ENCODE measurements at places on chromosomes 12 and 14.
A peak's percentile ranks its signal among the peaks of the same experiment; 100 is the strongest.

DNA sequence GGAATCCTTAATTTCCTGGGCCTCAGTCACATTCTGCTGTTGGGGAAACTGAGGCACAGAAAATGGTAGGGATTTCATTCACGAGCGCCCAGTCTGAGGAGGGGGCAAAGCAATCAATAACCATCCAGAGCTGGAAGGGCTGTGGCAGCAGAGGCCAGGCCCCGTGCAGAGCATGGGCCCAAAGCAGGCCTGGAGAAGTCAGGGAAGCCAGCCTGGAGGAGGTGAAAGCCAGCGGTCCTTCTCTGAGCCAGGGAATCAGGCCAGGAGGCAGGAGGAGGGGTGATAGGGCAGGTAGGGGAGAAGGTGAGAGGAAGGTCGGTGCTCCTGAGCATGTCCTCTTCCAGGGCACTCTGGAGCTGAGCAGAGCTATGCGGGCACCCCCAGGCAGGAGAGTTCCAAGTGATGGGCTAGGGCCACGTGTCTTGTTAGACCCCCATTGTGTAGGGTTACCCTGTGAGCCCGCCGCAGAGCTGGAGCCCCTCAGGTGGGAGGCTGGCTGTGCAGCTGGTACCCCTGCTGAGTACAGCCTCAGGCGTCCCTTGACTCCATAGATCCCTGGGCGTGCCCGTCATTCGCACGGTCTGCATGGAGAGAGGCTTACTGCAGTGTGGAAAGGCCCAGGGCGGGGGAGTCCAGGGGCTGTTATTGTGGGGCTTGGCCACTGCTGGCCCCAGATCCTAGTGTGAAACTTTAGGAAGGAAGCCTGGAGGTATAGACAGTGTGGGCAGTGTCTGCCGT is 4.8 kb downstream of the TNFAIP2 start:
- DNase-seq, result no peak

DNA sequence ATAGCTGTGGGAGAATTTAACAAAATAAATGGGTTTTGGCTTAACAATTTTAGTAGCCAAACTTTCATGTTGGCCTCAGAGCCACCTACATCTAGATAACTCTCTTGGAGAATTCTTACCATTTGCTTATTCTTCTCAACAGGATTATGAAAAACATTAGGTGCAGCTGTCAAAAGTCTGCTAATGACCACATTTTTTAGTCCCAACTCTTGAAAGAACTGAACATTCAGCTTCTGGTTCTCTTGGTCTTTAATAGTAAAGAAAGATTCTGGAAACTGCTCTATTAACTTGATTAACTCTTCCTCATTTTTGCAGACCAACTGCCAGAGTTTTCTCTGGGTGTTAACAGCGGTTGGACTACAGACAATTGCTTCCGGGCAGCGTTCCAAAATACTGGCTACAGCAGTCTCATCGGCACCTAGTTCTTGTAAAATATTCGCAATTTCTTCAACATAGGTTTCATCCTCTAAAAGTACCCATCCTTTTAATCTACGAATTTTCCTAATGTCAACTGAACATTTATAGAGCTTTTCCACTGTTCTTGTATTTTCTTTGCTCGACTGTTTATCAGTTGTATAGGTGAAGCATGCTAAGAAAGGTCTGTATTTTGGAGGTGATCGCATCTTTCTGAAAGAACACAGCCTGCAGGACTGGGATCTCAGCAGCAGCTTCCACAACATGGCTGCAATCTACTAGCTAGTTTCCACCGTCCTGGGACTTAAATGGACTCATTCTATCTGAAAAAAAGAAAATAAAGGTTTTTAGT is 8.7 kb downstream of the MTERF2 start:
- DNase-seq, result no peak

GRCh38 chr14:62914025-62914424 is 131.2 kb downstream of the KCNH5 start:
- no peak for DNase-seq

DNA sequence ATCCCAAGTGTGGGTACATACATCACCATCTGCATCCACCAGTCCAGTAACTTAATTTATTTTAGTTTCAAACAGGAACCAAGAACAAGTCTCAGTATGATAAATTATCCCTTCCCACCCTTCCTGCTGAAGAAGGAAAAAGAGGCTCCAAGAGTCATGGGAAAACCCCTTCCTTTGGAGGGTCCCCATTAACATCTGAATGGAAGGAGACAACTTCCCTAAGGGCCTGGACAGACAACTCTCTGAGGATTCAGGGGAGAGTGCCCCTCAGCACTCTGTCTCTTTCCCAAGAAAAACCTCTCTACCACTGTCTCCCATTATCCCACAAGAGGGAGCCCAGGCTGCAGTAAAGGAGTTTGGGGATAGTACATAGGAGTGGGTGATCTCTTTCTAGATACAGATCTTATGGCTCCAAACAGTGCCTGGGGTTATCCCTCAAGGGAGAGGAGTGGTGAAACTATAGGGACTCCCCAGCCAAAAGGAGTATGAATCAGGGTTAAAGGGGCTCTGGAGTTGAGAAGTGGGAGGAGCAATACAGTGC is 6.2 kb downstream of the WNT10B start:
- DNase-seq, result peak; percentile 25

GRCh38 chr12:124386059-124386458 is 91.2 kb downstream of the RFLNA start:
- DNase-seq, result no peak

DNA sequence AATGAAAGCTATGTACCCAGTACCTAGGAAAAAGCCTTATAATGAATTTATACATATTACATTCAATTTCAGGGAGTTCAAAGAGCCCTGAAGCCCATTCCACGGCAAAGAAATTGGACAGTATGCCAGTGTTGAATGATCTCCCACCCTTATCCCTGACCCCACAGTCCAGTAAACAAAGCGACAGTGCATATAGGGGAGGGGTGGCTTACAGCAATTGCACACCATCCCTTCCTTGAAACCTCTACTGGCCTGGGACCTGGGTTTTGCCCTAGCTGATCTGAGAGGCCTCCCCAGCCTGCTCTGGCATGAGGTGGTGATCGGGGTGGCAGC is 17.3 kb upstream of the RND1 start:
- no peak for DNase-seq

GRCh38 chr14:57008534-57008933 is 198.3 kb upstream of the OTX2 start:
- DNase-seq, result no peak

GRCh38 chr12:41497409-41497808 is 309.3 kb downstream of the PDZRN4 start:
- no peak for DNase-seq

DNA sequence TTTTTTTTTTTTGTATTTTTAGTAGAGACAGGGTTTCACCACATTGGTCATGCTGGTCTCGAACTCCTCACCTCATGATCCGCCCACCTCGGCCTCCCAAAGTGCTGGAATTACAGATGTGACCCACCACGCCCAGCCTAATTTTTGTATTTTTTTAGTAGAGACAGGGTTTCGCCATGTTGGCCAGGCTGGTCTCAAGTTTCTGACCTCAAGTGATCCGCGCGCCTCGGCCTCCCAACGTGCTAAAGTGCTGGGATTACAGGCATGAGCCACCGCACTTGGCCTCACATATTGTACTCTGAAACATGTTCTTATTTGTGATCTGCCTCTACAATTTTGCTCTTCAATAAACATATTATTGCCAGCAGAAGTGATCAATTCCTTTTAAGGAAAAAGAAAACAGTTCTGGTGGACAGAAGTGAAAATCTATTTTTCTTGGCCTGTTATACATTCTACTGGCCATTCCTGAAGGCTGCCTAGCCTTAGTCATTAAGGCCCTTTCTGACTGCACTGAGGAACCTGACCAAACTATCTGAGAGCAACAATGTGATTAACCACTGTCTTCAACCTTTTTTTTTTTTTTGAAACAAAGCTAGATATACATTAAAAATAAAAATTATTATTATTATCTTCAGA is 36.1 kb downstream of the SNX6 start:
- no peak for DNase-seq

DNA sequence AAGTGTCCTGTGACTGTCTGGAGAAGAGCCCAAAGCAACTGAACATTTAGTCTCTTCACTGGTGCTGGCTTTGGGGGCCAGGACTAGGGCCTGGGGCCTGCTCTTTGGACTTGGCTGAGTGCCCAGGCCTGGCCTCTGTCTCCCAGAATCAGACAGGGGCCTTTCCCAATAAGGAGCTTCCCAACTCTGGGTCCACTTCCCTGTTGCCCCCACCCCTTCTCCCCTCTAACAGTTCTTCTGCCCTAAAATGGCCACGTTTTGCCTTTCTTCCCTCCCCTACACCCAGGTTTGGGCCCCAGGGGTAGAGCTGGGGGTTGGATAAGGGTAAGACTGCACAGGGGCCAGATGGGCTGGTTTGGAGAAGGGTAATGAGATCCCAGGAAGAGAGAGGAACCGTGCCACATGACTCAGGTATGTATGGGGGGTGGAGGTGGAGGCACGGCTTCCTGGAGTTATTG is 10.0 kb upstream of the ITGA5 start:
- DNase-seq, result no peak

DNA sequence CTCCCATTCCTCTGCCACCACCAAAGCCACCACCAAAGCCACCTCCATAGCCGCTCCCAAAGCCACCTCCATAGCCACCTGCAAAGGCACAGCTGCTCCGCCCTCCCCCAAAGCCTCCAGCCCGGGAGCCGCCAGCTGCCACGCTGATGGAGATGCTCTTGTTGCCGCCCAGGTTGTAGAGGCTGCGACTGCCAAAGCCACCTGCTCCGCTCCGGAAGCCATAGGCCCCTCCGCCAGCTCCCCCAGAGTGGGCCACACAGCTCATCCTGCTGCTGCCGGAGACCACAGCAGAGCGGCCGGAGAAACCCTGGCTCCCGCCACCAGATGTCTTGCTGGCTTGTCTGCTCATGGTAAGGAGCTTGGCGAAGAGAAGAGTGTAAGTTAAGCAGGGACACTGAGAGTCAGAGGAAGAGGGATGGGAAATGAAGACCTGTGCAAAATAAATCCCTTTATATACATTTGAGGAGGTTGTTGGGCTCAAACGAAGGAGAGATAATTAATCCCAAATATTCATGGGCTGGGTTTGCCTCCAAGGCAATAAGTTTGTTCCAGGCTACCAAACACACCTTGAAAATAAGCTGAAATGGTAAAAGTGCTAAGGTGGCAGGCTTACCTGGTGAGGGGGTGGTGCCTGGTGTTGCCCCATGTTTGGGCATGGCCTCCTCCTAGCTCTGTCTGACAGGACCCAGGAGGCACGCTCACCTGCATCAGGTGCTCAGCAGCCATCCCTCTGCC is at the start of gene KRT3:
Gene KRT3, minus strand, starts transcription at position 424 of the 735 bp plus-strand sequence. Its CDS starts 75 bp downstream, at position 349.
- no peak for DNase-seq

DNA sequence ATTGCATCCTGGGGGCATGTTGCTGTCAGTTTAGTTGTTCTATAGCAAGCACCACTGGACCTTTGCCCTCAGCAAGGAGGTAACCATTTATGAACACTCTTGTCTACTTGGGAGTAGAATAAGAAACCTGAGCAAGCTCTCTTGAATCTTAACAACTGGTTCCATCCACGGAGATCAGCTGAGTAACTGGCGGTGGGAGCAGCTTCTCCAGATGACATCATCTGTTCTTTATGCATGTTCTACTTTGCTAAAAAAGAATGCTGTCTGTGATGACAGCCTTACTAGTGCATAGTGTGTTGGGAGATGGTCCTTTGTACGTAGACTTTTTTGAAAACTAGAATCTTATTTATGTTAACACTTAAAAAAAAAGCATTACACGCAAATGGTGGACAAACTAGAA is 17.7 kb downstream of the SLC4A8 start:
- no peak for DNase-seq

DNA sequence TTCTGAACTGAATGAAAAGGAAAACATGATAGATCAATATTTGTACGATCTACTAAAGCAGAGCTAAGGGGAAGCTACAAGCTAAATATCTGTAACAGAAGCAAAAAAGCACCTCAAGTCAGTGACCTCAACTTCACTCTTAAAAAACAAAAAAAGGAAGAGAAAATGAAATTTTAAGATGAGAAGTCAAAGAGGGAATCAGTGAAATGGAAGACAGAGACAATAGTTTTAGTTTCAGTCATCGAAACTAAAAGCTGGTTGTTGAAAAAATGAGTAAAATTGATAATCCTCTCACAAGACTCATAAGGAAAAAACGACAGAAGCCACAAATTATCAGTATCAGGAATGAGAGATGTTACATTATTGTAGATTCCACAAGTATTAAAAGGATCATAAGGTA is 11.9 kb upstream of the SLC2A13 start:
- no peak for DNase-seq

GRCh38 chr14:96629558-96630222 is 127.5 kb downstream of the PAPOLA start:
- no peak for DNase-seq

- DNase-seq, result no peak
Measured at GRCh38 chr12:29544428-29545101, 47.1 kb upstream of the OVCH1 start.

- no peak for DNase-seq
Measured at GRCh38 chr12:98053202-98053601, 462.2 kb upstream of the TMPO start.

DNA sequence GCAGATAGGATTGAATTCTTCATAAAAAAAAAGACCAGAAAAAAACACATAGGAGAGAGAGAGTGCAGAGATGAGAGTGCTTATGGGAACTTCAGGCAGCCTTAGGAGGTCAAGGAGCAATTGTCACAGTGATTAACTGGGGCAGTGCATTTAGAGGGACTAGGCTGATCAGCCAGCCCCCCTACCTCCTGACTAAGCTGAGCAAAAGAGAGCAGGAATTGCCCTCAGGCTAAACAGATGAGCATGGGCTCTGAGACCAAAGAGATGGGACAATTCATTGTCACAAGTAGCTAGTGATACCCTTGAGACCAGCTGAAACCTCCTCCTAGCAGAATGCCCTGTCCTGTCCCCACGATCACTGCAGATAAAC is 124.0 kb downstream of the BTG1 start:
- no peak for DNase-seq

GRCh38 chr14:83006121-83006670 is 1472.5 kb upstream of the SEL1L start:
- DNase-seq, result no peak

DNA sequence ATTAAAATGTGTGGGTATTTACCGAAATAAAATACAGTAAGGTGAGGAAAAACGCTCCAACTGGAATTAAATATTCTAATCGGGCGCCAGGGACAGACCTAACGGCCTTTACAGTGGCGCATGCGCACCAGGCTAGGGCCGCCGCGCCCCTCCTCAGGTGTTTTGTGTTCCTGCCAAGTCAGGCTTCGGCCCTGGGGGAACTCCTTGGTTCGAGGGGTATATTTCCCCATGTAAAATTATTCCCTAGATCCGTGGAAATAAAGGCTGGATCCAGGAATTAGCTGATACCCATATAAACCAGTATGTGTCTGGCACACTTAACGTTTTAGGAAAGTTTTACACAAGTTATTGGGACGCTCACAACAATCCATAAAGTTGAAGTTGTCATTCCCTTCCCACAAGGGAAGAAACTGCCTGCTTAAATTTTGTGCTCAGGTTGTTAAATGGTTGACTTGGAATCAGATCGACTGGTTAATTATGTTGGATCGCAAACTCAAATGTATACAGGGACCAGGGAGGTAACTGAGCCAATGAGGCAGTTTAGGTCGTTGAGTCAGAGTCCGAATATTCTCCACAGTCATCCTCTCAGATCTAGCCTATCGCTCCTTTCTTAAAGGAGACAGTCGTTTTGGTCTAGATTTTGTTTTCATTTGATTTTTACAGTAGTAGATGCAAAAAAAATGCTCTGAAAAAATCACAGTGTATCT is 621 bp upstream of the ANAPC7 start:
- DNase-seq, result peak; percentile 54

GRCh38 chr12:96225994-96226399 is 31.8 kb downstream of the ELK3 start:
- no peak for DNase-seq

Measured in frontal cortex (tissue), 4 donors.